ENCODE measurements at places on chromosomes 2 and 18. TPM values are rescaled to one million over a fixed set of nuclear protein-coding genes. Genes with fewer than 3 reads are reported as not detected.

The ASXL3 gene
- 0.66 TPM for total RNA-seq

The COMMD1 gene
- 36.0 TPM for total RNA-seq

The YPEL5 gene
- 159 TPM for total RNA-seq

The SCN7A gene
- total RNA-seq = 23.6 TPM

The NT5DC4 gene
- total RNA-seq = not detected

The PTRHD1 gene
- 29.9 TPM for total RNA-seq

The G6PC2 gene
- not detected for total RNA-seq

The RIT2 gene
- total RNA-seq = not detected

The C2orf80 gene
- total RNA-seq = not detected

The MARCHF4 gene
- total RNA-seq = 0.26 TPM

The AKAIN1 gene
- not detected for total RNA-seq

The TWIST2 gene
- 118 TPM for total RNA-seq

The CDH19 gene
- total RNA-seq = not detected

The ATP8B1 gene
- 53.4 TPM for total RNA-seq

The PTPRN gene
- total RNA-seq = 3.5 TPM

The TTN gene
- 0.33 TPM for total RNA-seq

The TRIM43 gene
- not detected for total RNA-seq

The PAX8 gene
- total RNA-seq = 0.51 TPM

The CDH7 gene
- not detected for total RNA-seq

The POTEI gene
- not detected for total RNA-seq

The CYRIA gene
- 10.2 TPM for total RNA-seq

The SERPINB13 gene
- total RNA-seq = not detected

The TMEM178A gene
- 0.26 TPM for total RNA-seq

The DYSF gene
- total RNA-seq = not detected

The MROH2A gene
- total RNA-seq = not detected

The REG1B gene
- not detected for total RNA-seq

The MC4R gene
- total RNA-seq = not detected

The EHD3 gene
- total RNA-seq = 30.6 TPM

The IL36G gene
- not detected for total RNA-seq

The LIPG gene
- 0.50 TPM for total RNA-seq

The SH3BP4 gene
- total RNA-seq = 74.8 TPM

The AGXT gene
- total RNA-seq = not detected

The CCDC102B gene
- 35.3 TPM for total RNA-seq

The MAPK4 gene
- under 0.01 TPM for total RNA-seq

The MRPL33 gene
- total RNA-seq = 64.5 TPM

The PSMA8 gene
- total RNA-seq = not detected

The ATP6V1C2 gene
- under 0.01 TPM for total RNA-seq

The ADCYAP1 gene
- not detected for total RNA-seq

The LIMS3 gene
- not detected for total RNA-seq

The KYNU gene
- 1.5 TPM for total RNA-seq

The FBXO15 gene
- total RNA-seq = 0.83 TPM

The RTP5 gene
- total RNA-seq = not detected

The PROM2 gene
- total RNA-seq = 0.26 TPM

The KATNAL2 gene
- total RNA-seq = 4.6 TPM
